ENCODE measurements at places on chromosomes 4 and X. TPM values are rescaled to one million over a fixed set of nuclear protein-coding genes. Genes with fewer than 3 reads are reported as not detected.

- no peak overlapping the region for H3K4me3 ChIP-seq
- no peak overlapping the region for H3K27ac ChIP-seq
- DNase-seq, result no peak
- no peaks in the 10 kb centered on the region for H3K27me3 ChIP-seq
- H3K4me1 ChIP-seq, result no peaks in the 10 kb centered on the region
Observed at GRCh38 chr4:177339477-177340374, 30.1 kb downstream of the NEIL3 start.

DNA sequence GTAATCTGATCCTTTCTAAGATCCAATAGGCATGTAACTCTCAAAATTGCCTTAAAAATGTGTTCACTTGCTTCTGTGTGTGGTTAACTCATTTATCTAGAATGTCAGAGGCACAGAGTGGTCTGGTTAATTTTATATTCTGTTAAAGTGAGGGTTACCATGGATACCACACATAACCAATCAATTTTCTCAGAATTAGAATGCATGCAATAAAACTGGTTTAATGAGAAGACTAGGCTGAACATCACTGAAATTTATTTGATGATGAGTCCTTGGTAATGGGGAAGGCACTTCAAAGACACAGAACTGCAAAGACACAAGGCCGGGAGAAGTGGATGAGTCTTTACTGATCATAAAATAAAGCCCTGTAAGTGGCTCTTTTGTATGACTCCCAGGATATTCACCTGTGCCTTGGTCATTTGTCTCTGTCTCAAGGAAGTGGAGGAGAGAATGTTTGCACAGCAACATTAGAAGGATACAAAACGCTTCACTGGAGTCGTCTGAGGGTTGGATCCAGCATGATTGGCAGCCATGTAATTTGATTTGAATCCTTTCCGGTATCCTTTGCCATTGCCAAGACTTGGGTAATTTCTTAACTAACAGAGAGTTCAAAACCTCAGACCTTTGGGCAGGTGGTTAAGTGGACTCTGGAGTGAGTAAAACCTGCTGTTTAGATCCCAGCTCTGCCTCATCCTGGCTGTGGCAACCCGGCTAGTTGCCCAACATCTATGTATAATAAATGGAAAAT, 94.0 kb upstream of the RBPJ start:
- H3K27me3 ChIP-seq, result peaks cover 4% of the 10 kb centered on the region
- H3K27ac ChIP-seq, result no peak overlapping the region
- no peaks in the 10 kb centered on the region for H3K4me1 ChIP-seq
- no peak overlapping the region for H3K4me3 ChIP-seq

GRCh38 chrX:15989716-15990115, 133.6 kb upstream of the GRPR start:
- DNase-seq, result no peak
- H3K27me3 ChIP-seq, result no peaks in the 10 kb centered on the region
- no peak overlapping the region for H3K4me3 ChIP-seq

DNA sequence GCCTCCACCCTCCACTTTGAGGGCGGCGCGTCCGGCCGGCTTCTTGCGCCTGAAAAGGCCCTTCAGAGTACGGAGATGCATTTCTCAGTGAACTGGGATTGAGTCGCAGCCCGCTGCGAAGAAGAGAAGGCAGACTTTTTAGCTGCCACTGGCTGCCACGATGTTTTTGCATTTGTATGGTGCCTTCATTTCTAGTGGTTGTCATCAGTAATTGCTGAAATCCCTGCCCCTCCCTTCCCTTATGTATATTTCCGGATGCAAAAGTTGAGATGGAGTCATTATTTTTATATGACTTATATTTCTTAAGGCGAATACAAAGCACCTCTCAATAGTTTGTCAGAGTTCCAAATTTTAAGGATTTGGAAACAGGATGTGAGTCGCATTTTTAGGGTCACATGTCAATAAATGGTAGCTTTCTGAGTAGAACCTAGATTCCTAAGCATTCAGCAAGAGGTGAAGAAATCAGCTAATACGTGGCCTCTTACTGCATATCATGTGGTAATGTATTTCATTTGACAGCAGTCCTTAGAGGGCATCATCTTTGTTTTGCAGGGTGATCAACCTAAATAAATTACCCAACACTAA, 658 bp downstream of the ATP6AP2 start:
- no peak for DNase-seq
- peaks cover 23% of the 10 kb centered on the region for H3K4me1 ChIP-seq
- no peaks in the 10 kb centered on the region for H3K27me3 ChIP-seq
- H3K36me3 ChIP-seq, result no peaks in the 10 kb centered on the region

NHSL2 gene
- 3.1 TPM for total RNA-seq

GRCh38 chr4:48722509-48723446, 57.3 kb downstream of the FRYL start:
- peaks cover 29% of the 10 kb centered on the region for H3K4me1 ChIP-seq
- no peaks in the 10 kb centered on the region for H3K27me3 ChIP-seq
- no peak overlapping the region for H3K4me3 ChIP-seq
- peak overlapping the region; percentile 64 for H3K27ac ChIP-seq
- no peak for DNase-seq
- no peaks in the 10 kb centered on the region for H3K36me3 ChIP-seq

TMSB15C gene
- not detected for total RNA-seq

Measured in heart left ventricle (tissue), 16 donors.